GM12864 (cell line): ENCODE measurements at places on chromosomes 7 and 10.

GRCh38 chr7:116259871-116260440 lies 49.6 kb downstream of the TES start:
- no peak for DNase-seq

- no peak for DNase-seq
These were observed 2.5 kb downstream of the TCF7L2 start for GRCh38 chr10:112952282-112953173.

DNA sequence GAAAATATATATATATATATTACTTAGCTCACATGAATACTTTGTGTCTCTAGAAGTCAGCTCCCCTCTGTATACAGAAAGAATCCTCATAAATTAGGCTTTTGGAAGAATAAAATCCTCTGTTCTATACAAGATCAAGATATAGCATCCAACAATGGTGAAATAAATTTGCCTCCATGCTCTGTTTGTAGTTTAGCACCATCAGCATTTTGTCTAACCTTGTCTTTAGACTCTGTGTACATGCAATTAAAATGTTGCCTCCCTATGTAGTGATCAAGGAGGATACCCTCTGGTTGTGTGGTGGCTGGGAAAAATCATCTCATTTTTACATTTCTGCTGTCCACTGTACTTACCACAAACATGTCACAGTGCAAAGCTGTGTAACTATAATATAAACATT lies 189.7 kb downstream of the C7orf25 start:
- DNase-seq, result no peak

- no peak for DNase-seq
These were observed 315.7 kb upstream of the DGKB start for GRCh38 chr7:15218261-15218660.

DNA sequence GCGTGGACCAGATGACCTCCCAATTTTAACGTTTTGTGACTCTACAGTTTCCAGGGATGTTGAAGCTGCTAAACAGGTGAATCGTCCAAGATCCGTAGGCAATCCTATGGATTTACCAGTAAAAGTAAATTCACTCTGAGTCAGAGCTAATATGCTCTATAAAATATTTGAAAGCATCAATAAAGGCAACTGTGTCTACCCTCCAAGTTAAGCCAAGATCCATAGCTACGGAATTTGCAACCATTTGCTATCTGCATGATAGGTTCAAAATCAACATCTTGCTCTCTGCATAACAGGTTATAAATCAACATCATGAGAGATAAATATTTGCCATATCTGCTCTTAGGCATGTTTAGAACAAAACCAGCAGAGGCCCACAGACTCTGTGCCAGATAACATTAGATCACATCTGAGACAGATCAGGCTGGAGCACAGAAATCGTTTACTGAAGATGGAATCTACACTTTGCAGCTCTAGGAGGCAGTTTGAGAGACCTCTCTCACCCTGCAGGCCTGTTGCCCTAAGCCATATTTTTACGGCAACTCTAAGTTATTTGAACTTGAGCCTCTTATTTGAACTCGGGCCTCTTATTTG lies 80.7 kb upstream of the PDCD4 start:
- DNase-seq, result no peak

DNA sequence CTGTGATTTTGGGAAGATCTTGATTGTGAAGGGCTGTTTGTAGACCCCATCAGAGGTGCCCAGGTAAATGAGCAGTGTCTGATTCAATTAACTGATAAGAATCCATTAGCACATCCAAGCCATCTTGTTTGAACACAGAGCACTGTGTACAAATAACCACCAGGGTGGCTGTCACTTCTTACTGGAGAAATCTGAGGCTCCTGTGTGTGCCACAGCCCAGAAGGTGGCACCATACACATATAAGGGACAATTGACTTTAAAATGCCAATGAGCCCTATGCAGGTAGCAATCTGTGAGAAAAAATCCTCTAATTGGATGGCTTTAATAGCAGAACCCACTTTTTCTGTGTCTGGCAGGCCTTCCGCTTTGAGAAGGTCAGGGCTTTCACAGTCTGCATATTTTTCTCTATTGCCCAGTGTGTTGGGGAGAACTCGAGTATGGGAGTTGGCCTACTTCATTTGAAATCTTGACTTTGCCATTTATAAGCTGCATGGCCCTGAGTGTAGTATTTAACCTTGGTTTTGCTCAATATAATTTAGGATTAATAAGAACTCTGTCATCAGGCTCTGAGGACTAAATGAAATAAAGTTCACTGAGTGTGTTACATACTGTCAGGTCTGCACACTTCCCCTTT lies 517.4 kb downstream of the CCSER2 start:
- no peak for DNase-seq

- DNase-seq, result no peak
These were observed 42.9 kb downstream of the SH3PXD2A start for GRCh38 chr10:103812432-103812831.
